ENCODE measurements at places on chromosomes 6 and 20. TPM values are rescaled to one million over a fixed set of nuclear protein-coding genes. Genes with fewer than 3 reads are reported as not detected.

SUPT3H gene
- 23.0 TPM for polyA plus RNA-seq

DNA sequence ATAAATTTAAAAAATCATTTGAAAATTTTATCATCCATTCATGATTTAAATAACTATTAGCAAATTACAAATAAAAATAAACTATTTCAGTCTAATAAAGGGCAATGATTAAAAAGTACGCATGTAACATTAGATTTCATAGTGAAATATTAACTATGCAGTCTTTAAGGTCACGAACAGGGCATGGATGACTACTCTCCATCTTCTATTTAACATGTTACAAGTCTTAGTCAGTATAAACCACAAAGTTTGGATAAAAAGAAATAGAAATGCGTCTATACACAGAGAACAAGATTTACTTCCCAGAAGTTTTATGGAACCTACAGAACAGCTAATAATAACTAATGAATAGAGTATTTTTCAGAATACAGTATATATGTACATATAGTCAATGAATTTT, 1016.0 kb downstream of the EYS start:
- no peak for DNase-seq

DNA sequence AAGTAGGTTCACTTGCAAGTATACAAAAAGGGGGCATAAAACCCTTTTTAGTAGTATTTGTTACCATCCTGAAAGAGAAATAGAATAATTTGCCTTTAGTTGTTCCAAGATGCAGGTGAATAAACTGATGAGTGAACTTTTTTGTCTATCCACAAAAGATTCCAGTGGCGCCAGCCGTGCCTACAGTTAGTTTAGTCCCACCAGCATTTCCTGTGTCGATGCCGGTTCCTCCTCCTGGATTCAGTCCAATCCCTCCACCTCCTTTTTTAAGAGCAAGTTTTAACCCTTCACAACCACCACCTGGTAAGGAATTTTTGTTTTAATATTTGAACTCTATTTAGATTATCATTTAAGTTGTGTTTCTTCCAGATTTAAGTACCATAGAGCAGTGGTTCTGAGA, 90.9 kb downstream of the SCAF8 start:
- DNase-seq = no peak

GRCh38 chr20:45924391-45925261, 9.9 kb upstream of the PCIF1 start:
- DNase-seq = peak; percentile 59

DNA sequence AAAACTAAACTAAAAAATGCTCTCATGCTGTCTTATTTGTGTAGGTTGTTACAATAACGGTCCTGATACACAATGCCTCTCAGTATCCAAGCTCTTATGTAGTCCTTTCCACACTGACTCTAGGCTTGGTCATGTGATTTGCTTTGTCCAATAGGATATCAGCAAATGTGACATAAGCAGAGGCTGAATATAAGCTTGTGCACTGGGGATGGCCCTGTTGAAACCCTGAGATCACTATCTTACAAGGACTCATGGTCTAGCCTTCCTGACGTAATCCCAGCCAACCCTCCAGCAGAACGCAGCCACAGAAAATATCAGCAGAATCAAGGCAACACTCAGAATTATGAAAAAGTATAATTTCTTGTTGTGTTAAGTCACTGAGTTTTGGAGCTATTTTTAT, 145.1 kb upstream of the CCN2 start:
- no peak for DNase-seq

DNA sequence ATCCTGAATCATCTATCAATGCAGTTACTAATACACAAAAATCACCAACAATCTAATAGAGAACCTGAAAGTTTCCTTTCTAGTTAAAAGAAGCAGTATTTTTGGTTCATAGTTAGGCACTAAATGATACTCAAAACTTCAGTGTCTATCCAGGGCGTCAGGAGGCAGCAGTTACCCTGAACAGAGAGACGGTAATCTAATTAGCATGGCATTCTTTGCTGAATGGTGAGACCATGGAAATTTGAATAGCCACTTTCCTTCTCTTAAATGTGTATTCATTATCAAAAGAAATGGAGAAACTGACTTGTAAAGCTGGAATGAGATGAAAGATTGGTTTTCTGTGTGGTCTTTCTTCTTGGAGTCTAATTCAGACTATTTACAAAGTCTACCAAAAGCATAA, 146.6 kb upstream of the BMP5 start:
- no peak for DNase-seq

- no peak for DNase-seq
Observed at GRCh38 chr6:170151321-170151771, 139.5 kb downstream of the DLL1 start.

GRCh38 chr20:64180673-64181072, 16.4 kb downstream of the MYT1 start:
- DNase-seq = no peak

GRCh38 chr6:11006061-11006460, 38.0 kb downstream of the ELOVL2 start:
- no peak for DNase-seq
